Hepatocyte (in vitro differentiated cells): ENCODE measurements at places on chromosomes 7 and 10.

GRCh38 chr10:96764425-96765060 lies 44.2 kb upstream of the PIK3AP1 start:
- H3K4me1 ChIP-seq: no peaks in the 10 kb centered on the region
- no peak overlapping the region for H3K27ac ChIP-seq
- no peak for DNase-seq

DNA sequence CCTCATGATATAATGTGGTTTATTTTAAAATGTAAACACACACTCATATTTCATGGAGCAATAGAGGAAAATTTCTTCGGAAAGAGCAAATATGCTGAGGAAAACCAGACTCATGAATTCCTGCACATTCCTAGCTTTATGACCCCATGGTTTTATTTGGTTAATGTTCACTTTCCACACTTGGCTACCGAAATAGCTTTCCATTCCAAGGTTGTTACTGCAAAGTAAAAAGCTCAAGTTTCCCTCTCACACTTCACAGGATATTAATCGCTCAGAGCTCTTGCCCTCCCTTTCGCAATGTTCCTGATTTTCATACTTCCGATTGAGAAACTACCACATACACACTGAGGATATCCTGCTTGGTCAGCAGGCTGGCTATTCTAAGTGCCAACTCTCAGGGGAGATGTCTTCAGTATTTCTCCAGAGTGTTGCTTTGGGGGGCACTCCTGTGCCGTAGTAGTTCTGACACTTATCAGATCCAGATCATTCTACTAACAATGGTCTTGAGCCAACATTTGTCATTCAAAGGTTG lies 77.5 kb upstream of the STEAP1B start:
- no peaks in the 10 kb centered on the region for H3K27me3 ChIP-seq
- peak overlapping the region; percentile 70 for H3K27ac ChIP-seq
- H3K36me3 ChIP-seq: no peaks in the 10 kb centered on the region
- H3K4me1 ChIP-seq: peaks cover 8% of the 10 kb centered on the region

DNA sequence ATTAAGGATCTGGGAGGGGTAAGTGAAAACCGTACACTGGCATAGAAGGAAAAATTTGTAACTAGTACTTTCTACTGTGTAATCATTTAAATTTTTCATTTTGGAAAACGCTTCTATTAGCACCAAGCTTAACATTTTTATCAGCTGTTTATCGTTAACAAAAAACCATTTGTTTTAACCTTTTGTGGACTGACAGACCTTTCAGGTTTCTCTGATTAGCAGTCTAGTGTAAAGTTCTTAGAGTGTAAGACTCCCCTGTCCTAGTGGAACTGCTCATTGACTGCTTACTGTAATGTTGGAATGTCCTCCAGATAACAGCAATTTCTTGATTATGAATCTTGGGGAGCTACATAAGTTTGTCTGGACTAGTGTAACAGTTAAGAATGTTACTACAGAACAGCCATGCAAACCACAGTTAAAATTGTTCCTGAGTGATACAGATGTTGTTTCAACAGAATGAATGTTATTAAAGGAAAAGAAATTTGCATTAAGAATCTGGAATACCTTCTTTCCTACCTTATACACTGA lies 2.0 kb downstream of the DBF4 start:
- no peaks in the 10 kb centered on the region for H3K27me3 ChIP-seq
- peak overlapping the region; percentile 70 for H3K4me3 ChIP-seq
- H3K27ac ChIP-seq: no peak overlapping the region

DNA sequence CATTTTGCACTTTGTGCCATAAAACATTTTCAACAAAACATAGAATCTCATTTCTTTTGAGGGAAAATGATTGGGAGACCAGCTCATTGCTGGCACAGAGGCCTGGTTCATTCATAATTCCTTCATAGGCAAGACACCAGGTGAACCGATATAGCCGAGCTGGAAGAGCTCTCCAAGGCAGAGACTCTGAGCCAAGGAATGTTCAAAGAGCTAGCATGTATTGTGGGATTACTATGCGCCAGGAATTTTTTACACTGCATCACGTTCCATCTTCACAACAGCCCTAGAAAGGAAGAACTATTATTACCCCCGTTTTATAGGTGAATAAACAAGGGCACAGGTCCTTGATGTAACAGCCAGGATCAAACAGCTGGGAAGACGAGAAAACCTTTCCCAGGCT lies 2.1 kb upstream of the IL6 start:
- no peaks in the 10 kb centered on the region for H3K27me3 ChIP-seq
- H3K4me1 ChIP-seq: peaks cover 9% of the 10 kb centered on the region
- no peak for DNase-seq
- no peaks in the 10 kb centered on the region for H3K36me3 ChIP-seq
- no peak overlapping the region for H3K27ac ChIP-seq
- H3K4me3 ChIP-seq: no peak overlapping the region

- H3K36me3 ChIP-seq: no peaks in the 10 kb centered on the region
- DNase-seq: no peak
- no peaks in the 10 kb centered on the region for H3K4me1 ChIP-seq
- no peak overlapping the region for H3K27ac ChIP-seq
Observed at GRCh38 chr7:55977831-55978230, 13.4 kb downstream of the NIPSNAP2 start.
